ENCODE measurements at places on chromosomes 7 and 10.

DNA sequence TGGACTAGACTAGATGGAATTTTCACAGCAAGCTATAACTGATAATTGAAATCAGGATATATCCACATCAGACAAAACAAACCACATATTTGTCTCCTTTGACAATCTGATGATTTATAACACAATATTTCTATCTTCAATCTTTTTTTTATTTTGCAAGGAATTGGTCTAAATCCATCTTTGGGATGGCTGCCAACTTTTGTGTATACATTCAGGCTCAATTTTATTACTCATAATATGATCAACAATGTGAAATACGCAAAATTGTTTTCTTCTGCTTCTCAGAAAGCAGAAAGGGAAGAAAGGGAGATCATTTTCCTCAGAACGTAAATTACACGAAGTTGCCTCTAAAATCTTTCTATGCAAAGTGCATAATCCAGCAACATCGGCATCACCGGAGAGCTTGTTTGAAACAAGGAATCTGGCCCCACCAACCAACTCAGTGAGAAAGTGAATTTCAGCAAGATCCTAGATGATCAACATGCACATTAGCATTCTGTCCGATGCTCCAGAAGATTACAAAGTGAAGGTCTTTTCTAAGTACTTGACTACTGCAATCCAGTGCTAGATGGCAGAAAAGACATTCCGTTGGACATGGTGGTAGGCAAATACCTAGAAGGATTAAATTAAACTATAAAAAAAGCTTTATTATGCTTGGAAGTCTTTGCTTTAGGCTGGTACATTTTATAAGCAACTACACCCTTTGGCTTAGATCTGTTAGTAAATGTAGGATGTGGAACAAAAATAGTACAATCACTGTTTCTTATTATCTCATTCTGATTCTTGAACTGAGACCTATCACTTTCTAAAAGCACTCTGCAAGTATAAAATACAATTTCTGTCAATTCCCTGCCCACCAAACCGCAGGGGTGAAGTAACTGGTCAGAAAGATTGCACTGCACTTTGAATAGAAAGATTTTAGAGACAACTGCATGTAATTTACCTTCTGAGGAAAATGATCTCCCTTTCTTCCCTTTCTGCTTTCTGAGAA is 126.4 kb upstream of the RSU1 start:
- DNase-seq: no peak

GRCh38 chr7:117951285-117951684 is 78.0 kb upstream of the CTTNBP2 start:
- no peak for DNase-seq

DNA sequence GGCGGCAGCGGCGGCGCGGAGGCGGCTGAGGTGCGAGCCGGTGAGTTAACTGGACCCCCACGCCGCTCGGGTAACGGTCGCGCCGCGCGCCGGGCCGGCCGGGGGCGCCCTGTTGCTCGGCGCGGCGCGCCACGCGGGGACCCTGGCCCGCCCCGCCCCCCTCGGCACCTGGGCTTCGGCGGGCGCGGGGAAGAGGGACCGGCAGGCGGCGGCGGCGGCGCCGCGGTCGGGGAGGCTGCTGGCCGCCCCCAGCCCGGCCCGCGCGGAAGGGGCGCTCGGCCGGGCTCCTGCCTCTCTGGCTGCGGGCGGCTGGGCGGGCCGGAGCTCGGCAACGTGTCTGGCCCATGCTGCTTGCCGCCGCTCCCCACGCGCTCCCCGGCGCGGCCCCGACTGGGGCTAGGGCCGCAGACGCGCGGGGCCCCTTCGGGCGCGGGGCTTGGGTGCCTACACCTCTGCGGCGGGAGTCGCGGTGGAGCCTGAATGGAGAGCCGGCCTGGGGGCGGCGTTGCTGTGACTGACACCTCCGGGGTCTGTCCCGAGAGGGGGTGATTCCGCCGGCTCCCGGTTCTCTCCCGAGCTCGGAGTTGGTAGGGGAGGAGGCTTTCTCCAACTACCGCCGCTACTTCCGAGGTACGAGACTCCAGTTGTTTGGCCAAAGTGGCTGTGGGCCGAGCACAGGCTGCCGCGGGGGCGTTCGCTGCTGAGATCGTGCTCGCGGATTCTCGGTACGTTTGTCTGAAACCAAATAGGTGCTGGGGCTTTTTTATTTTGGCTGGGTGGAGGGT is 494 bp downstream of the PALS2 start:
- DNase-seq: peak; percentile 35

GRCh38 chr7:28435732-28436378 is 23.5 kb downstream of the CREB5 start:
- DNase-seq: no peak

DNA sequence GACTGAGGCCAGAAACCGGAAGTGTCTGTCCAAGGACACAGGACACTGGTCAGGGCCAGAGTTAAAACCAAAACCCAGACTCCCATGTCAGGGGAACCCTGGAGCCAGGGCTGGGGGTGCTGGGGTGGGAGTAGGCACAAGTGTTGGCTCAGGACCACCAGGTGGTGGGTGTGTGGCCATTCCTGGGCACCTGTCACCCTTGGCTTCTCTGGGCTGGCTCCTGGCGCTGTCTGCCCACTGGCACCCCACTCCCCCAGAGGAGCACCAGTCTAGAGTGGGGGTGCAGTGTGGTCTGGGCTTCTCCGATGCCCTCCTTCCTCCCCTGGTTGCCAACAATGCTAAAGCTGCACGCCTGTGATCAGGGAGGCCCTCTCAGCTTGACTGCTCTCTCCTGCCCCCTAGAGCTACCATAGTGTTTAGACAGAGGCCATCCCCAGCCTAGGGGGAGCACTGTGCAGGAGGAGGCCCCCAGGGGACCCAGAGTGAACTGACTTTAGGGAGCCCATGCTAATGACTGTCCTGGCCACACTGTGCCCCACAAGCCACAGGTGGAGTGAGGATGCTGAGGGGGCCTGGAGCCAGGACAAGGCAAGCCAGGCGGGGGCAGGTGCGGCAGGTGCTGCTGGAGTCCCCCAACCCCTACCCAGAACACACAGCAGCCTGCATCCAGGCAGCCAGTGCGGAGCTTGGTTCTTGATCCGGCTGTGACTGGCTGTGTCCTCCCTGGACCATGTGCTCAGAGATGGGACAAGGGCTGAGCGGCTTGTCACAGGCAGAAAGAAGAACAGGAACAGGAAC is 11.0 kb downstream of the RASGEF1A start:
- DNase-seq: peak; percentile 60

- DNase-seq: no peak
Observed at GRCh38 chr7:144497282-144497681, 93.8 kb upstream of the NOBOX start.

DNA sequence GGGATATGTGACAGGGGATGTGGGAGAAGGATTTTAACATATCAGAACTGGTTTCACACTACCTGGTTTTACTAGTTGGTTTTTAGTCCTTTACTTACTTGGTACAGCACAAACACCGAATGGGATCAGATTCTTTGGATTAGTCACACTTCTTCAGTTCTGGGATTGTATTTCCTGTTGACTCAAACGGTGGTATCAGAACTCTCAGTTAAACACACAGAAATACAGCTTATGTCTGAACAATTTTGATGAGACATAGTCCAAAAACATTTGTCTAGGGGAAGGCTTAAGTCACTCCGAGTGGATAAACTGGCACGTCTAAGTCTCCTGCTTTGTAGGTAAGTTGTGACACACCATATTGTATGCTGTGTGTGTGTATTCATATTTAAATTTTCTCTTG is 480.5 kb downstream of the PHTF2 start:
- no peak for DNase-seq

DNA sequence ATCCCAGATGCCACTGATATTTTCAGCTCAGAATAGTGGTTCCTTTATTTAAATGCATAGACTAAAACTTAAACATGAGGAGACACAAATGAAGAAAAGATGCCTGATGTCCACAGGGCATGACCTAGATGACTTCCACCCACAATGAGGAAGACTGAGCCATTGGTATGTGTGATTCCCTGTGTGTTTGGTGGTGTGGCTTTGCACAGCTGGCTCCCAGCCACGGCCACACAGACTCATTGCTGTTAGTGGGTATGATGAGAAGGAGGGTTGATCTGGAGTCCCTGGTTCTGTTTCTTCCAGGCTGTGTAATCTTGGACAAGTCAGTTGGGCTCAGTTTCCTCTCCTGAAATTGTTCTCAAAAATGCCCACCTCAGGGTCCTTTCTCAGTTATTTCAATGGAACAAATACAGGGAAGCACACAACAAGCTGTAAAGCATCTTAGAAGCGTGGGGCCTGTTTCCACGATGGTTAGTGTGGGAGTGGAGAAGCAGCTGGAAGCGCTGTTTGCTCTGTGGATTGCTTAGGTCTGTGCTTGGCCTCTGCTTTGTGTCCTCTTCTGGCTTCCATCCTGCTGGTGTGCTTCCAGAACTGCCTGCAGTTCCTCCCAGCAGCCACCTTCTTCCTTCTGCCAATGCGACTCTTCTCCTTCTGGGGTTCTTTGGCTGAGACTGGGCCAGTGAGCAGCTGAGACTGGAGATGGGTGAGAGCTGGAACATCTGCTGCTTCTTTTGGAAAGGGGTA is 303.7 kb downstream of the BMPER start:
- no peak for DNase-seq

GRCh38 chr7:65915921-65916657 is 43.2 kb downstream of the VKORC1L1 start:
- DNase-seq: no peak

GRCh38 chr7:130136579-130137167 is 66.3 kb downstream of the KLHDC10 start:
- no peak for DNase-seq

GRCh38 chr7:139798221-139798620 is 20.4 kb upstream of the HIPK2 start:
- DNase-seq: no peak

- no peak for DNase-seq
Observed at GRCh38 chr10:108757946-108758345, 1165.4 kb downstream of the XPNPEP1 start.

DNA sequence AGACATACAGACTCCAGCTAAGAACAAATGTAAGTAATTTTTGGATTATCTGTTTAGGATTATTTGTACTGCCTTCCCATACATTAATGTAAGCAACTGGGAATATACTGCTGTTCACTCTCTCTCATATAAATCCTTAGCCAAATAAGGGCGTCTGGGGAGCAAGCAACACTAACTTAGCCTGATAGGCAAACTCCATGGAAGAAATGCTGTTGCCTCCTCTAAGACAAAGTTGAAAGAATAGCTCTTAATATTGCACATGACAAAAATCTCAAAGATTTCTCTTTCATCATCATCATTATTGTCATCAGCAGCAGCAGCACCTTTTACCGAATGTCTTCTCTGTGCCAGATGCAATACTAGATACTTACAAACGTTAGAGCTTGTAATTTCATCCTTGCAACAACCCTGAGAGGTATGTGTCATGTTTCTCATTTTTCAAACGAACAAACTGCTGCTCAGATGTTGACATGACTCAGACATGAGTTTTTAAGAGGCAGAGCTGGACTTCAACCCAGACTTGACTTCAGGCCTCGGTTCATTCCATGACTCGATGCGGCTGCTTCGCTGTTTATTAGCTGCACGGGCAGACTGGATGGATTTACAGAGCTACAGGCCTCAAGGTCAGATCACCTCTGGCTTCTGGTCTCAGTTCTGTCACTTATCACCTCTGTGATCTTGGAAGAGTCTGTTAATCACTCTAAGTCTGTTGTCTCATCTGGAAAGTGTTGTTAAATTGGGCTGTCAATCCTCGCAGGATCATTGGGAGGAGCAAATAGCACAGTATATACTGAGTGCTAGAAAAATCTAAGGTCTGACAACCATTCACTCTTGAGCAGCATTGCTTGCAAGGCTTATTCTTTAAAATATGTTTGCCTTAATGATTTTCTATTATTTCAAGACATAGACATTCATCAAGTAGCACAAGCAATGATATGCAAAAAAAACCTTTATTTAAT is 126.3 kb upstream of the CELF2 start:
- DNase-seq: no peak

- DNase-seq: no peak
Observed at GRCh38 chr7:98674461-98674860, 57.4 kb downstream of the NPTX2 start.

- no peak for DNase-seq
Observed at GRCh38 chr10:1581189-1581588, 156.1 kb downstream of the ADARB2 start.

- DNase-seq: no peak
Observed at GRCh38 chr10:24680647-24681524, 42.8 kb downstream of the ARHGAP21 start.

DNA sequence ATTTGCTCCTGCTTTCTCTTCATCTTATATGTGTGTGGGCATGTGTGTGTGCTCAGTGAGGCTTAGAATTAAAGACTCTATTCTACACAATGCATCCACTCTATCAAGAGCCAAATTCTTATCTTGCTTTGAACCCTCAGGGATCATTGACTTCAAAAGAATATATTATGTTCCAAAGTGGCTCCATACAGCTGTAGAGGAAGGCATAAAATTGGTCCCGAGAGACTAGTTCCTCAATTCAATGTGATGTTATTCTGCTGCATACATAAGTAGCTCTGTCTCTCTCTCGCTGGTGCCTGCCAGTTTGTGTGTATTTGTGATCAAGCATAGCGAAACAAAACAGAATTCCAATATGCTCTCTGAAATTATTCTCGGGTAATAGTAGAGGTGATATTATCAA is 997.9 kb upstream of the POT1 start:
- no peak for DNase-seq

- no peak for DNase-seq
Observed at GRCh38 chr10:4503076-4503475, 322.9 kb upstream of the AKR1E2 start.

DNA sequence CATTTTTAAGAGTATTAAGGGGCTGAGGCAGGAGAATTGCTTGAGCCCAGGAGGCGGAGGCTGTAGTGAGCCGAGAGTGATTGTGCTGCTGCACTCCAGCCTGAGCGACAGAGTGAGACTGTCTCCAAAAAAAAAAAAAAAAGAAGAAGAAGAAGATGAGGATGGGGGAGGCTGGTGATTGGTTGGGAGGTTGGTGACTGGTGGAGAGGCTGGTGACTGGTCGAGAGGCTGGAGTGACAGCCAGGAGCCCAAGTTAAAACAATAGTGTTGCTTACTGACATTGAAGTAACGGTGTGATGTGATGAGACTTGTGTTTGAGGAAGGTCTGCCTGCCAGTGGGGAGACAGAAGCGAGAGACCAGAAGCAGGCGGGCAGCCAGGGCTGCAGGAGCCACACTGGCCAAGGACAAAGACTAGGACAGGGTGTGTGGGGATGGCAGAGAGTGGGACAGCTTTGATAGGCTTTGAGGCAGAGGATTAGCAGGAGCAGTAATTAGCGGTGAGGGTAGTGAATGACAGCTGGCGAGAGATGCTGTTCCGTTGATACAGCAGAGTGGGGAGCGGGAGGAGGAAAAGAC is 4.9 kb downstream of the SRRT start:
- DNase-seq: no peak

DNA sequence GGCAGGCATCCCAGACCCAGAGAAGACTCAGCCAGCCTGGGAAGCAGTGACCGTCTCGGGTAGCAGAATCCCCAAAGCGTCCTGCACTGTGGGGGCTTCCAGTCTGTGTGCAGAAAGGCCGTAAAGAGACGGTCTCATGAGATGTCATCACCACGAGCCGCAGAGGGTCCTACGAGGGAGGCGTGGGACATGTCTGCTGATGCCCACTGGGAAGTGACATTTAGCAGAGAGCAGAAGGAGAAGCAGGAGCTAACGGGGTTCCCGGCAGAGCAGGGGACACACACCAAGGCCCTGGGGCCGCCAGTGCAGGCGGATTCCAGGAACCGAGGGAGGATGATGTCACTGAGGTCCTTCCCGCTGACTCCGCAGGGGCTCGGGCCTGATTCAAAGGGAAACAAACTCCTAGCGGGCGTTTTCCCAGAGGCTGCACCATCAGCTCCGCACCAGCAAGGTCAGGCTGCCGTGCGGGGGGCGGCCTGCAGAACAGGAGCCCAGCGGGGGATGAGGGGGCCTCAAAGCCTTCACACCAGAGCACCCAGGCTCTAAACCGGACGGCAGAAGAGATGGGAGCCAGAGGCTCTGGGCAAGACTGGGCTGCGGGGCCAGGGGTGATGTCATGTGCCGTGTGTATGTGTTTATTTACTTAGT is 85.4 kb upstream of the PDGFA start:
- DNase-seq: peak; percentile 32

Measured in activated CD4-positive, alpha-beta memory T cell treated with anti-CD3 and anti-CD28 coated beads, Interleukin-2, amount 10 ng/mL, durations not matched to agents 7 days and 5 days (primary cell).